ENCODE measurements at places on chromosomes 6 and 20. TPM values are rescaled to one million over a fixed set of nuclear protein-coding genes. Genes with fewer than 3 reads are reported as not detected.

Gene KIF25
- not detected for total RNA-seq

Gene CEP162
- 10.6 TPM for total RNA-seq

Gene SIRPB2
- not detected for total RNA-seq

DNA sequence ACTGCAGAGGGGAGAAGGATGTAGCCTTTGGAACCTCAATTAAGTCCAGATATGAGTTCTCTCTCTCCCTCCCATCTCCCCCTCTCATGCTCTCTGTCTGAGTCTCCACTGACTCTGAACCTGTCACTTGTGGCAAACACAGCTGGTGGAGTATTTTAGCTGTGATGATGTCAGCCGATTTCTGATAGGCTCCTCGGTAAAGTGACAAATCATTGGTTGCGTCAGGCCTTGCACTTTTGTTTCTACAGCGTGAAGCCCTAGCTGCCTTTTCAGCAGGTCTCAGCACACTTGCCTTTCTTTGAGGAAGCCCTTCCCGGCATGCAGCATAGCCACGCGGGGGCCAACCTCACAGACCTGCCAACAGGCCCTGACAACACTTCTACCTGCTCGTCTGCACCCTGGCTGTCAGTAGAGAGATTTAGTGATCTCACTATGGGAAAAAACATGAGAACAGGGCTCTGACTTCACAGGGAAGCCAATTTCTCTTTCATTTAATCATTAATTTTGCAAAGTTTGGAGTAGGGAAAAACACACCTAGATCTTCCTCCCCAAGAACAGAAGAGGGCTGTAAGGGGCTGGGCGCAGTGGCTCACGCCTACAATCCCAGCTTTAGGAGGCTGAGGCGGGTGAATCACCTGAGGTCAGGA lies 84.4 kb downstream of the GMPR start:
- H3K36me3 ChIP-seq = peaks cover 23% of the 10 kb centered on the region
- peaks cover 73% of the 10 kb centered on the region for H3K4me1 ChIP-seq
- peak overlapping the region; percentile 0 for H3K4me3 ChIP-seq
- peak overlapping the region; percentile 94 for H3K27ac ChIP-seq

GRCh38 chr6:74369556-74369993 lies 673.6 kb downstream of the CD109 start:
- no peaks in the 10 kb centered on the region for H3K4me1 ChIP-seq
- H3K36me3 ChIP-seq = no peaks in the 10 kb centered on the region
- no peak overlapping the region for H3K4me3 ChIP-seq
- H3K27me3 ChIP-seq = no peaks in the 10 kb centered on the region
- DNase-seq = no peak

DNA sequence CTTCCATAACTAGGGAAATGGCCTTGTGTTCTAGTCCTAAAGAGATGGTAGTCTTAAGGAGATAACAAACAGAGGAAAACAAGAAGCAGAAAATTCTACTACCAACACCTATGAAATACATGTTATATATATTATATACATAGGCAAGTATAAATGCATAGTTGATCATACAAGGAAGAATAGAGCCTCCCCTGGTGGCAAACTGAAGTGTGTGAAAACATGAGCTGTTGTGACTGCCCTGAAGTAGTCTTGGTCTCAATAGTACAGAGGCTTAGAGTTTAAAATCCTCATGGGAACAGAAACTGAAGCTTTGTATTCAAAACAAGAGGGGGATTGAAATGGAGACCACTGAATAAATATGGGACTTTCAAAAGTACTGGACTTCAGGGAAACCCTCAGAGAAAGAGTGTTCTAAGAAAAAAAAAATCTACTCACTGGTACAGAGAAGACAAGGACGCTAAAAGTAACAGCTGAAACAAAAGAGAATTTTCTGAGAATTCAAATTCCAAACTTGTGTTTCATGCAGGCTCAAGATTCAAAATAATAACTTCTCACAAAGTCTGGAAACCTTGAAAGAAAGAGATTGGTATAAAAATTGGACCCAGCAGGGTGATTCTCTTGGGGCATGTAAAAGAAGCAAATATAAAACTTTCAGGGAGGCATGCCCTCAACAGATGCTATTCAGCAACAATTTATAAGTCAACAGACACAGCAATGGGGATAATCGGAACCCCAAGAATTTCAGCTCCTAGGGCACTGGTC lies 59.7 kb upstream of the SAMD3 start:
- no peaks in the 10 kb centered on the region for H3K27me3 ChIP-seq
- H3K36me3 ChIP-seq = peaks cover 3% of the 10 kb centered on the region
- no peak overlapping the region for H3K4me3 ChIP-seq
- H3K27ac ChIP-seq = peak overlapping the region; percentile 65

DNA sequence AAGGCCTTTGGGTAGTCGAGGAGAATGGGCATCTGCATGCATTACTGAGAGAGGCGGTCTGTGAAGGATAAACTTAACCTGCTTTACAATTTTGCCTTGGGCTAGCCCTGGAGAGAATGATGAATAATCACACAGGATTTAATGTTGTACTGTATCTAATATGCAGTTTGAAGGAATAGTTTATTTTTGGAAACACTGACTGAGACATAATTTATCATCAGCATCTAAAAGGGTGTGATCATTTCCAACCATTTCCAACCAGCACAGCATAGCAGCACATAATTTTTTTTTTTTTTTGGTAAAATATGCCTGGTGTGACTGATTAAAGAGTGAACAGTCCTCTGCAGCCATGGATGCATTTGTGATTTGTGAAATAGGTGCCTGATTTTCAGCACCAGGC lies 519.5 kb downstream of the PHF3 start:
- no peak overlapping the region for H3K27ac ChIP-seq
- no peaks in the 10 kb centered on the region for H3K27me3 ChIP-seq
- DNase-seq = no peak

DNA sequence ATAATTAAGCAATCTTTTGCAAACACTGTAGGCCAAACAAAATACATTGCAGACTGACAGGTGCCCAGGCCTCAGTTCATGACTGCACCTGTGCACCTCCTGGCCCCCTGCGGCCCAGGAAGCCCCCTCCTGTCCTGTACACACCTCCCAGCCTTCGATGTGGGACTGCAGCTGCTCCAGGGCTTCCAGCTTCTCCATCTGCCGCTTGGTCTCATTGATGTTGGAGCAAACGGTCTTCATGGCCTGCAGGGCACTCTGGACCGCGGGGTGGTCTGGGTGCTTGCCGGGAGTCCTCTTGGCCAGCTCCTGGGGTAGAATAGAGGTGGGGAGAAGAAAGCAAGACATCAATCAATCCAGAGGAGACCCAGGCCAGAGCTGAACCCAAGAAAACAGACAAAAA lies 119.7 kb downstream of the PREX1 start:
- peaks cover 47% of the 10 kb centered on the region for H3K4me1 ChIP-seq
- peaks cover 58% of the 10 kb centered on the region for H3K36me3 ChIP-seq
- no peak overlapping the region for H3K27ac ChIP-seq
- DNase-seq = no peak

DNA sequence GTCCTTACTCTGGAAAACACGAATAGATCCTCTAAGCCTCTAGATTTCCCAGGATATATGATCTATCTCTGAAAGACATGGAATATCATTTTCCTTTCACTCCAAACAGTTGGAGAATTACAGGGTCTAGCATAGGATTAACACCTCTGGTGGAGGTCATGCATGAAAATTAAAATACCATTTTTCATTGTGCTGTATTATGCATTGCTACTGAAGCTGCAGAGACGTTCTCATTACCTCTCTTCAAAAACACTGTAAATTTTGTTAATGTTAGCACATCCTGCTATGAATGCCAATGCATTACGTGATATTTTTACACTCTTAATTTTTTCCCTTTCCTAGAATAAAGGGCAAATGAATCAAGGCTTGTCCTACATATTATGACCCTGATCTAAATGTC lies 558.6 kb downstream of the TBC1D32 start:
- no peaks in the 10 kb centered on the region for H3K27me3 ChIP-seq
- H3K27ac ChIP-seq = no peak overlapping the region
- no peak for DNase-seq
- no peak overlapping the region for H3K4me3 ChIP-seq
- H3K36me3 ChIP-seq = no peaks in the 10 kb centered on the region

DNA sequence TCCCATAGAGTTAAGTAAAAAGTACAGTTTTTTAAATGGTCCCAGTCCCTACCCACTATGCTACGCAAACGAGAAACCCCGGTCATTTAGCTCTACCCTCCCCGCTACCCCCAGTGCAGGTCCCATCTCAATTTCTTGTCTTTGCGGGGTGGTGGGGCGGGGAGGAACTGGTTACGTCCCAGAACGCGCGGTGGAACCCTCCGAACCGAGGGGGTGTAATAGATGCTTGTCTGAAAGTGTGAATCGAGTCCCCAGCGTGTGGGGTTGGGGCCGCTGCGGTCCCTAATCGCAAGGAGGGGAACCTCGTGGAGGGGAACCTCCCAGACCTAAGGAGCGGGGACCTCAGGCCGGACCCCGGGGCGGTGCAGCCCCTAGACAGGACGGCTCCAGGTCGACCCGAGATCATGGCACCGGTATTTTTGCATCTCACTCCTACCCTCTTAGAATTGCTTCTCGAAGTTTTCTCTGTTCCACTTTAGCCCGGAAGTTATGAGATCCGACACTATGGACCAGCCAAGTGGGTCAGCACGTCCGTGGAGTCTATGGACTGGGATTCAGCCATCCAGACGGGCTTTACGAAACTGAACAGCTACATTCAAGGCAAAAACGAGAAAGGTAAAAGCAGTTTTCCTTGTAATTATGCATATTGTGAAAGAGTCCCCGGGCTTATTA lies 779 bp downstream of the HEBP2 start:
- DNase-seq = peak; percentile 13
- peaks cover 18% of the 10 kb centered on the region for H3K36me3 ChIP-seq
- H3K4me1 ChIP-seq = peaks cover 21% of the 10 kb centered on the region
- H3K27me3 ChIP-seq = peaks cover 9% of the 10 kb centered on the region
- peak overlapping the region; percentile 67 for H3K4me3 ChIP-seq
- H3K27ac ChIP-seq = peak overlapping the region; percentile 75

DNA sequence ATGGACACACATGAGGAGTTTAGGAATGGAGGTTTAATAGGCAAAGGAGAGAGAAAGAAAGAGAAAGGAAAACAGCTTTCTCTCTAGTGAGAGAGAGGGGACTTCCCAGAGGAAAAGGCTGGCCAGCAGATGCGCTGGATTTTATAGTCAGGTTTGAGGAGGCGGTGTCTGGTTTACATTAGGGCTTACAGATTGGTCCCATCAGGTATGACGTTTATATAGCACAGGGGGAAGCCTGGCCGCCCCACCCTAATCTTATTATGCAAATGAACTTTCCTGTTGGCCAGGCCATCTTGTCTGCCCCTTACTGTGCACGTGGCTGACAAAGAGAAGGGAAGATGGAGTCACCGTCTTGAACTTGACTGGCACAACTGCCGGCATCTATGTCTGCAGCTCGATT lies 86.6 kb upstream of the QKI start:
- no peak overlapping the region for H3K27ac ChIP-seq
- no peak overlapping the region for H3K4me3 ChIP-seq
- no peaks in the 10 kb centered on the region for H3K36me3 ChIP-seq
- H3K27me3 ChIP-seq = peaks cover 14% of the 10 kb centered on the region
- no peaks in the 10 kb centered on the region for H3K4me1 ChIP-seq
- DNase-seq = no peak

DNA sequence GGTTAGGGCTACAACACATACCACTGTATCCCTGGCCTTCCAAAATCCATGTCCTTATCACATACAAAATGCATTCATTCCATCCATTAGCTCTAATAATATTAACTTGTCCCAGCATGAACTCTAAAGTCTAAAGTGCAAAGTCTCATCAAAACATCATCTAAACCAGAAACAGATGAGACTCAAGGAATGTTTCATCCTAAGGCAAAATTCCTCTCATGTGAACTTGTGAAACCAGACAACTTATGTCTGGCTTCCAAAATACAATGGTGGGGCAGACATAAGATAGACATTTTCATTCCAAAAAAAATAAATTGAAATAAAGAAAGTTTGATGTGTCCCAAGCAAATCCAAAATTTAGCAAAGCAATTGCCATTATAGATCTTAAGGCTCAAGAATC lies 257.4 kb downstream of the HTR1B start:
- H3K27me3 ChIP-seq = no peaks in the 10 kb centered on the region
- no peaks in the 10 kb centered on the region for H3K36me3 ChIP-seq
- no peaks in the 10 kb centered on the region for H3K4me1 ChIP-seq
- no peak for DNase-seq

DNA sequence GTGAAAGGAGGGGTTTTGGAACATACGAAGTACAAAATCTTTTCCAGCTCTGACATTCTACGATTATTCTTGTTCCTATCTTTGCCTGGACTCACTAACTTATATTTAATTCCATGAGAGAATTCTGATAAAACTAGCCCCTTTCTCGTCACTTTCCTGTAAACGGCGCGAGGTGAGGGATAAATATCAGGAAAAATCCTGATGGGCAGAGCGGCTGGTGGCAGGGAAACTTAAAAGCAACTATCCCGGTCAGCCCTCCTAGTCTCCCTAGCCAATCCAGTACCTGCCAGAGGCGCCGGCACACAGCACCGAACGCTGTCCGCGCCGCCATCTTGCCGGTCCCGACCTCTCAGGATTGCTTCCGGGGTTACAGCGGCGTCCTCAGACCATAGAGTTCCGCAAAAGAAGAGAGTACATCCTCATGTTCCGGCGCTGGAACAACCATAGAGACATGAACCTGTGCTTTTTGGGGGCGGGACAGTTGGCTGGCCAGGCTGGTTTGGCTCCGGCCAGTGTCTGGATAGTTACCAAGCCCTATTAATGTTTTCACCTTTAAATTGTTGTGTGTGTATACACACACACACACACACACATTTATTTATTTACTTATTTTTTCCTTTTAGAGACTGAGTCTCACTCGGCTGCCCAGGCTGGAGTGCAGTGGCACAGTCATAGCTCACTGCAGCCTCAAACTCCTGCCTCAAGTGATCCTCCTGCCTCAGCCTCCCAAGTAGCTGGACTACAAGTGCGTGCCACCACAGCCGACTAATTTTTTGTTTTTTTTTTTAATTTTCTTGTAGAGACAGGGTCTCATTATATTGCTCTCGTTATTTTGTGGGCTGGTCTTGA lies at the start of gene MRPS10:
MRPS10 (minus strand) TSS at position 343 of the 849 bp plus-strand sequence; CDS start at position 331, 12 bp downstream.
- no peaks in the 10 kb centered on the region for H3K27me3 ChIP-seq
- H3K4me1 ChIP-seq = peaks cover 31% of the 10 kb centered on the region
- peak; percentile 94 for DNase-seq
- peak within 1 kb of the TSS; percentile 99 for H3K4me3 ChIP-seq
